Right ventricle myocardium superior (tissue), 1 donor: ENCODE measurements at places on chromosomes 3 and 15. TPM values are rescaled to one million over a fixed set of nuclear protein-coding genes. Genes with fewer than 3 reads are reported as not detected.

The FMN1 gene
- 2.9 TPM for total RNA-seq

The ZDHHC3 gene
- total RNA-seq, result 35.6 TPM

The UBAP1L gene
- total RNA-seq, result 1.6 TPM

The ZBTB20 gene
- 53.4 TPM for total RNA-seq

The ZCWPW2 gene
- total RNA-seq, result 2.1 TPM

The SCN11A gene
- total RNA-seq, result 0.05 TPM

The MITF gene
- total RNA-seq, result 65.5 TPM

The LRRC31 gene
- not detected for total RNA-seq

The GOLGA6L9 gene
- 1.0 TPM for total RNA-seq

The SLC51B gene
- total RNA-seq, result not detected

The WDR72 gene
- total RNA-seq, result 0.13 TPM

The SLC22A14 gene
- not detected for total RNA-seq

The ARHGEF3 gene
- 15.0 TPM for total RNA-seq

The SIDT1 gene
- total RNA-seq, result 0.78 TPM

The FGF12 gene
- 356 TPM for total RNA-seq

The PYGO1 gene
- total RNA-seq, result 6.0 TPM
